IPS DF 6.9 (cell line): ENCODE measurements at places on chromosomes 3 and 15.

- DNase-seq, result no peak
Measured at GRCh38 chr3:194962056-194962455, 276.4 kb downstream of the FAM43A start.

- DNase-seq, result no peak
Measured at GRCh38 chr3:60308808-60309207, 942.4 kb downstream of the FHIT start.

GRCh38 chr3:102301155-102301880 lies 133.5 kb upstream of the ZPLD1 start:
- no peak for DNase-seq

DNA sequence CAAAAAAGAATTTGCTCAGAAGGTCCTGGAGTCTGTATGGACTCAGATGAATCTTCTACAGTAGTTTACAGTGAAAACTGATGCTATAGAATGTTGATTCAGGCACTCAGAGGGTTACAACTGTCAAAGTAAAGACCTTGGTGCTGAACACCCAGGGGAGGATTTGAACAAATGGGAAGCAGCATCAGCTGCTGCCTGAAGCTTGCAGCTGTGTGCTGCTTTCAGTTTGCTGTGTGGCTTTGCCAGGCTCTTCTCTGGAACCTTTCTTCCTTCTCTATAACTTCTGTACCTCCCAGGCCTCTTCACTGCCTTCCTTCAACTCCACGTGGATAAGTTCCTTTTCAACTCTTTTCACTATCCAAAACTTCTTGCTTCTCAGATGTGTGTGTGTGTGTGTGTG lies 214.2 kb downstream of the GRM7 start:
- no peak for DNase-seq
